Activated T-helper 9 cell treated with anti-CD3 and anti-CD28 coated beads, Interleukin-2, amount 50 U/mL, for 16 hours (primary cell): ENCODE measurements at places on chromosomes 4 and X.

GRCh38 chr4:181998398-181999295, 244.6 kb upstream of the TENM3 start:
- no peak for DNase-seq

GRCh38 chr4:15756361-15756861, 21.7 kb upstream of the CD38 start:
- DNase-seq: peak; percentile 59

- DNase-seq: no peak
These were observed 147.9 kb upstream of the CTSO start for GRCh38 chr4:156101571-156101970.

GRCh38 chr4:173230062-173230461, 61.5 kb downstream of the GALNT7 start:
- no peak for DNase-seq
